ENCODE measurements at places on chromosomes 1 and 21. TPM values are rescaled to one million over a fixed set of nuclear protein-coding genes. Genes with fewer than 3 reads are reported as not detected.

GRCh38 chr1:43387976-43388599 lies 1.5 kb downstream of the MED8 start:
- no peak for DNase-seq

CELA2B gene
- not detected for total RNA-seq

CD46 gene
- 83.2 TPM for total RNA-seq

- DNase-seq, result no peak
These were observed 490.3 kb downstream of the TTLL7 start for GRCh38 chr1:83508485-83509151.

GRCh38 chr1:225543350-225543749 lies 109.6 kb downstream of the ENAH start:
- DNase-seq, result no peak

DNA sequence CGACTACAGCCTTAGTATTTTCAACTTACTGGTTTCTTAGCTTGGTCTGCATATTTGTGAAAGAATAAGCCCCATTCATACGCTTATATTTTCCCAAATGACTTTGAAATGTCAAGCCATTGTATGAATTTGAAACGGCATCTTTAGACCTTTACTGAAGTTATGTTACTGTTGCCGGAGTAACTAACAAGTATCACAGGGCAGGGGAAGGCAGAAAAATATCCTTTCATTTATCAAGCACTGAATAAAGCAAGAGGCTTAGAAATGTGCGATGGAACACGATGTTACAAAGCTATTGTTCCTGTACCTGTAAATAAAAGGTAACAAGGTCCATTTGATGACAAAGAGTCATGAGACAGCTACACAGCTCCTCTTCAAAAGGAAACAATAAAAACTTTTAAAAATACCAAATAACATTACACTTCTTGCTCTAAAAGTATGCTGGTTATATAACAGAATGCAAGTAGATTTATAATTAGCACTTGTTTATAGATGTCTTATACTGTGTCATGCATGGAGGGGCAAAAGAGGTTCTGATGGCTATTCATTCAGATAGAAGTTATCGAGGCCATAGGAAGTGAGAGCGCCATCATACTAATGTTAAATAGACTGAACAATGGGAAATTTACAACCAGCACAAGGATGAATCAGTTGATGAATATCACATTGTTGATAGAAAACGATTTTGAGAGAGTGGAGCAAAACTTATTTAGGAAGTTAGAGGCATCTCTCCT lies 322.6 kb downstream of the RGS7 start:
- no peak for DNase-seq

- DNase-seq, result no peak
These were observed 2.7 kb upstream of the PDE9A start for GRCh38 chr21:42650441-42651421.

SPRTN gene
- total RNA-seq, result 17.7 TPM

Measured in OCI-LY7 (cell line).